Eye (tissue), 1 donor: ENCODE measurements at places on chromosomes 3 and 15.
A peak's percentile ranks its signal among the peaks of the same experiment; 100 is the strongest.

DNA sequence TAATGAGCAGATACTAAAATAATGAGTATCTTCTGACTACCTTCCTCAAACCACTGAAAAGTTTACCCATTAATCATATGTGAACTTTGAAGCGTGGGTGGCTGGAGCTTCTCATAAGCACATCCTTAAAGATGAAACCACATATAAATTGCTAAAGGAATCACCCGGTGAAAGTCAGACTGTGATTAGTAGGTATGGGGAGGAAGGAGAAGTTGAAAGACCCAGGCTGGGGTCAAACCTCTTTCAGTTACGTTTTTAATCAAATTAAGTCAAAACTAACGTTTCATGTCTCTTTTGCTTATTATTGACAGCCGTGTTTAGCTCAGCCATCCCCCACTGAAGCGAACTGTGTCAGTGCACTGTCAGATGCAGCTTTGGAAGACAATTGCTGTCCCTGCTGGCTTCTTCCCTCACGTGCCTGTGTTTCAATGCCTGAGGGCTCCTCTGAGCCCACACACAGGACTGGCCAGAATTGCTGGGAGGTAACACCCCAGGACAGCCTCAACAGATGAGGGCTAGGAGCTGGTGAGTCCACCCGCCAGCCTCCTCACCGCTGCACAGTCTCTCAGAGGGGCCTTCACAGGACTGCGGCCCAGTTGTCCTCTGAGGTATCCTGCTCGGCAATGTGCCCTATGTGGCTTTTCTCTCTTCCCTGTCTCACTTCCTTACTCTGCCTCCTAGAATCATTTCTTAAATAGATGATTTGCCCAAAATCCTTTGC lies 29.3 kb upstream of the SH3BP5 start:
- DNase-seq: peak; percentile 69

- no peak for DNase-seq
Measured at GRCh38 chr3:133525435-133525834, 48.1 kb upstream of the CDV3 start.

DNA sequence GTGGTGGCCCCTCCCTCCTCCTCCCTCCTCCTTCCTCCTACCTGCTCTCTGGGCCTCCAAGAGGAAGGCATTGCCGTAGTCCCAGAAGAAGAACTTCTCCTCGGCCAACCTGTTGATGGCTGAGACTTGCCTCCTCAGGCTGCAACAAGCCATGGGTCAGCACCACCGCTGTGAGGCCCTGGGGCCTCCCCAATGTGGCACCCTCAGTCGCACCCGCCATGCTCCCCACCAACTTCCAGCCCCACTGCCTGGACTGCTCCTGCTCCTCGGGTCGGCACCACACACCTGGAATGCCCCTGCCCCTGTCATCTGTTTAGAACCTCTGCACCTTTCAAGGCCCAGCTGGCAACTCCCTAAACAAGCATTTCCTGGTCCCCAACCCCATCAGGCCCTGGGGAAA lies 17.6 kb downstream of the UROC1 start:
- DNase-seq: no peak

- DNase-seq: peak; percentile 76
Measured at GRCh38 chr15:74304431-74304830, 63.0 kb downstream of the CYP11A1 start.

DNA sequence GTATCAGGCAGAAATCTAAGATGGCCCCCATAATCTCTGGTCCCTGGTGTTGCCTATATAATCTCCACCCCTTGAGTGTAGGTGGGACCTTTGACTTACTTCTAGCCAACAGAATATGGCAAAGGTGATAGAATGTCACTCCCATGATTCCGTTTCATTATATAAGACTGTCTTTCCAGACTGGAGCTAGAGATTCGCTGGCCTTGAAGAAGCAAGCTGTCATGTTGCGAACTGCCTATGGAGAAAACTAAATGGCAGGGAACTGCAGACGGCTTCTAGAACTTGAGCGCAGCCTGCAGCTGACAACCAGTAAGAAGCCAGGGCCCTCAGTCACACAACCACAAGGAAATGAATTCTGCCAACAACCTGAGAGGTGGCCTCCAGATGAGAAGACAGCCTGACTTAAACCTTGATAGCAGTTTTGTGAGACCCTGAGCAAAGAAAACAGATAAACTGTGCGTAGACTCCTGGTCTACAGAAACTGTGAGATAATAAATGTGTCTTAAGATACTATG lies 2.2 kb upstream of the KPNA1 start:
- DNase-seq: no peak

GRCh38 chr3:70753572-70753971 lies 441.1 kb upstream of the MDFIC2 start:
- no peak for DNase-seq

DNA sequence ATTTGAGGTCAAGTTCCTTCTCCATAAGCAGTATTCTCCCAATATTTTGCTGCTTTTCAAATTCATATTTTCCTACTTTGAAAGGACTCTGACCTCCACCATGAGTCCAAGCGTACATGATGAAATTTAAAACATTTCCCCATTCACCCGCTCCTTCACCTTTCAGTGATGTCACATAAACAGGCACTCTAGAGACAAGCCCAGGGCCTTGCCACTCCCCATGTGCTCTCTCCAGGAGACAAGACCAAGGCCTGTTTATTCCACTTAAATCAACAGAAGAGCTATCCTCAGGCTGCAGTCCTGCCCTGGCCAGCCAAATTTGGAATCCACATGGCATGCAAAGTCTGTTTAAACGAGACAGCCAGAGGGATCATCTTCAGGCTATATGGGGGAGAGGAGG lies 161.5 kb downstream of the ARRDC4 start:
- no peak for DNase-seq
